Suppressor macrophage treated with lipopolysaccharide for 4 hours (primary cell): ENCODE measurements at places on chromosomes 1 and 21.

- peak; percentile 52 for DNase-seq
Observed at GRCh38 chr1:35929730-35930592, 944 bp upstream of the AGO3 start.

- DNase-seq, result no peak
Observed at GRCh38 chr1:52007215-52008002, 16.9 kb upstream of the RAB3B start.

DNA sequence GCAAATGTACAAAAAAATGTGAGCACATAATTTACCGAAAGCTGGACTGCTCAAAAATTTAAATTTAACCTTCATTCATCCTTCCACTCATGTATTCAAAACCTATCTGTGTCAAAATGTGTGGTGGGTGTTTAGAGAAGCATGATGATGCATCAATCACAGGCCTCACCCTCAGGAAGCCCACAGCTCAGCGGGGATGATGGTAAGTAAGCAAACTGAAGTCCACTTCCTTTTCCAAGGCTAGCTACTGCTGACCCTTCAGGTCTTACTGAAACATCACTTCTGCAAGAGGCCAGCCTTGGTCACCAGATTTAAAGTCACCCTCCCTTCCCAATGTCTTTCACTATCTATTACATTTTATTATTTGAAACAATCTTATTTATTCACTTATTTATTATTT lies 254.5 kb downstream of the DNM3 start:
- peak; percentile 75 for DNase-seq

DNA sequence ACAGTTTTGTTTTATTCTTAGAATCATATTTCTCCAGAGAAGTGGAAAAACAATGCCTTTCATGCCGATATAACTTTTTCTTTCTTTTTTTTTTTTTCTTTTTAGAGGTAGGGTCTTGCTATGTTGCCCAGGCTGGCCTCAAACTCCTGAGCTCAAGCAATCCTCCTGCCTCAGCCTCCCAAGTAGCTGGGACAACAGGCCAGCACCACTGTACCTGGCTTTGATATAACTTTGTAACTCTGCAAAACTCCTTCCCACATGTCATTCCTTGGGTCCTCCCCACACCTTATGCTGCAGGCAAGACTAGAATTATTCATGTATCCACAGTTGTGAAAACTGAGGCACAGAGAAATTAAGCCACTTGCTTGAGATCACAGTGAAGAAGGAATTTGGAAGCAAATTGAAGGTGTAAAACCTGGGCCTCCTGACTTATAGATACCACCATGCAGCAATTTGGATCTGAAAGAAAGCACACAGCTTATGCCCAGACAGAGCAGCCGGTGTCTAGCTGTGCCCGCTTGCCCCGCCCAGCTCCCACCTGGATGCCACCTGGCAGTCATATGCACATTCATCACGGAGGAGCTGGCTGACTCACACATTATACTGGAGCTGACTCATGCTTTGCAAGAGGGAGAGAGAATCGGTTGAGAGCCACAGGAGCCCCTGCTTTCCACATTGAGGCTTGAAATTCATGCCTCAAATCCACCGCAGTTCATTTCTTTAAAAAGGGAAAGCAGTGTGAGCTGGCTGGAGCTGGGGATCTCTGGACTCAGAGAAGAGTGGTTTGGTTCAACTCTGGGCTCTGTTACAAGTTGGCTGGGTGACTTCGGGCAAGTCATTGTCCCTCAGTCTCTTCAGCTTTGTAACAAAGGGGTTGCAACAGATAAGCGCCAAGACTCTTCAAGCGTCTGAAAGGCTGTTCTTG lies 8.3 kb upstream of the SLC2A1 start:
- no peak for DNase-seq

- DNase-seq, result no peak
Observed at GRCh38 chr1:115757856-115758255, 10.7 kb downstream of the CASQ2 start.

DNA sequence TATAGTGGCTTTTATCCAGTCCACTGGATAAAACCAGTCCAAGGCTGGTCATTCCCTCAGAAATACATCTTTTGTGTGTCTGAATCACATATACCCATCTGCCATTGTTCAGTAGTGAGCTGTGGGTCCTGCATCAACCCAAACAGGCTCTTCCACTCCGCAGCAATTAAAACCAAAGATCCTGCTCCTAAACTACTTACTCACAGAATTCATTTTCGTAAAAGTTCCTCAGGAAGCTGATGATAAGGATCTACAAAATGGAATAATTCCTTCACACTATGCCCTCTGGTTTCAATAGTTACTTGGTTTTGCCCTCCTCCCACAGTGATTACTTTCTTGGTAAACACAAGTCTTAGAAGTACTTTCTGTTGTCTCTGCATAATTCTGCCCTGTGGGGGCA lies 5.1 kb upstream of the MFSD2A start:
- DNase-seq, result no peak

- DNase-seq, result no peak
Observed at GRCh38 chr1:160256396-160257046, 5.8 kb downstream of the DCAF8 start.

DNA sequence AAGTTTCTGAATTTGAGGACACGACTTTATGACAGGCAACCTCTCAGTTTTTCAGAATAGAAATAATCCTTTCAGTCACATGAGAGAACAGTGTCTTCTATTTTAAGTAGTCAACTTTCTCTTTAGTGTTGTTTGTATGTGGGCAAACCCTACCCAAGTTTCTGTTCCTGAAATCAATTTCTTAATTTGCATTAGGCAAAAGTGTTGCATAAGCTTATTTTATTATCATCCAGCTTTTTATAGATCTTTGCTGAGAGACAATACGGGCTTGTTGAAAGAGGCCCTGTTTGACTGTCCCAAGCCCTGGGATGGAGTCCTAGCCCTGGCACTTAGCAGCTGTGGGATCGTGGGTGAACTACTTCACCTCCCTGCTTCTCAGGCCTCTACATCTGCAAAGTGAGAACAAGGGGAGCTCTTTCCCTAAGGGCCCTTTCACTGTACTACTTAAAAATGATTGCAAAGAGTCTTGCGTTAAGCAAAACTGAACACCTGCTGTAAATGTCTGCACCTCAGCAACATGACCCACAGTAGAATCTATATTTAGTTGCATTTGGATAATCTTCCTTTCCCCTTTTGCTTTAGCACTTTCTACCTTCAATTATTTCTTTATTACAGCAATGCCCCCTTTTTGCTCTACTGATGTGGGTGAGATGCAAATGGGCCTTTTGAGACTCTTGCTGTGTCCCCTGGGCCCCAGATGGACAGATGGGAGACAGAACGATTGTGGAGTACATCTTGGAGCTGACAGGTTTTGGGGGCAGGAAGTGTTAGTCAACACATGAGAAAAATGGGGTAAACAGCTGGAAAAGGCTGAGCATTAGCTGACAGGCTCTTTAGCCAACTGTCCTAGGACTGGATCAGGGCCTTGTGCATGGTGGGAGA lies 41.0 kb upstream of the SCAF4 start:
- DNase-seq, result peak; percentile 82

GRCh38 chr1:207424570-207425131 lies 29.5 kb upstream of the CR2 start:
- DNase-seq, result no peak

- peak; percentile 83 for DNase-seq
Observed at GRCh38 chr1:154466921-154467417, 35.0 kb upstream of the TDRD10 start.

DNA sequence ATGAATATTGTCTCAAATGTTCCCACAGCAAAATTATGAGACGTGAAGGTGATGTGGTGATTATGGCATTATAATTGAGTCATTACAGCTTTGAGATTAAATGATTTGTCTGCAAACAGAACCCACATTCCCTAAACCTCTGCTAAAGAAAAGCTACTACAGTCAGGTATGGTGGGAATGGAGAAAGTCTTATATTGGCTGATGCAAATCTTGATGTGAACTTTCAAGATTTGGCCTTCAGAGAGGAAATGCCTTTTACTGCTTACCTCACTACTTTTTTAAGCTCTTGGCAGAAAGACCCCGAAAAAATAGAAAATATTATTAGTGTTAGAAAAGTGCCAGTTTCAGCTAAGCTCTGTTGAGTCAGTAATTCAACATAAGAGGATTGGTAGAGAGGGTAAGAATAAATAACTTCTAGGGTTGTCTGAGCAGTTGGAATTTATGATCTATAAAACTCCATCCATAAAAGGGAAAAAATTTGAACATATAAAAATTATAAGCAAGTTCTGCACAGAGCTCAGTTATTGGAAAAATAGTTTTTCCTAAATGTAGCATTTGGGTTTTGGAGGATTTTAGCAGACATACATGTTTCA lies 47.8 kb upstream of the RGS5 start:
- DNase-seq, result no peak

GRCh38 chr1:202009326-202010179 lies 834 bp upstream of the ELF3 start:
- peak; percentile 76 for DNase-seq

DNA sequence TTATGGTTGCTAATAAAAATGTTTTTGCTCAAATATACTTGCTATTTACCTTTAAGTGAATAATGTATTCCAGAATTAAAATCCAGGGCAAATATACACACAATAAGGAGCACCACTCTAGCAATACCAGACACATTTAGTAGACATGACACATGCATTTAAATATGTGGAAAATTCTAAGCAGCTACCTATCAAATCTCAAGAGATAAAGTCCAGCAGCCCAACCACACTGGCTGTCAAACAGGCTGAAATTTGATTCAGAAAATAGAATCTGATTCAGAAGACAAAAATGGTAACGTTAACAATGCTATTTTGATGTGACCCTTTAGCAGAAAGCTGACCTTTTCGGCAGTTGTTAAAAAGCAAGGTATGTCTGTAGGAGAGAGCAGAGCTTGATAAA lies 42.3 kb downstream of the PLEKHO1 start:
- DNase-seq, result no peak

DNA sequence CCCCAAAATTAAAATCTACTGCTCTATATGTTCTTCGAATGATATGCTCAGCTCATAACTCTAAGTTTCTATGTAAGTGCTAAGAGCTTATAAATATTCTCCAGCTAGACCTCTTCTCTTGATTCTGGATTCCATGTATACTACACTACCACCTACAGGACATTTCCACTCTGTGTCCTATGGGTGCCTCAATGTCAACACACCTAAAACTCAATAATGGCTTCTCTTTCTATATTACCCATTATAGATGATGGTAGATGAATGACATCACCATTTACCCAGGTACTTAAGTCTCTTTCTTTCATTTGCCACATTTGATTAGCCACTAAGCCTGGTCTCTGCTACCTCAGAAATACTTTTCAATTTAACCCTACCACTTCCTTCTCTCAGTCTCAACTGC lies 41.3 kb downstream of the TBX19 start:
- no peak for DNase-seq

DNA sequence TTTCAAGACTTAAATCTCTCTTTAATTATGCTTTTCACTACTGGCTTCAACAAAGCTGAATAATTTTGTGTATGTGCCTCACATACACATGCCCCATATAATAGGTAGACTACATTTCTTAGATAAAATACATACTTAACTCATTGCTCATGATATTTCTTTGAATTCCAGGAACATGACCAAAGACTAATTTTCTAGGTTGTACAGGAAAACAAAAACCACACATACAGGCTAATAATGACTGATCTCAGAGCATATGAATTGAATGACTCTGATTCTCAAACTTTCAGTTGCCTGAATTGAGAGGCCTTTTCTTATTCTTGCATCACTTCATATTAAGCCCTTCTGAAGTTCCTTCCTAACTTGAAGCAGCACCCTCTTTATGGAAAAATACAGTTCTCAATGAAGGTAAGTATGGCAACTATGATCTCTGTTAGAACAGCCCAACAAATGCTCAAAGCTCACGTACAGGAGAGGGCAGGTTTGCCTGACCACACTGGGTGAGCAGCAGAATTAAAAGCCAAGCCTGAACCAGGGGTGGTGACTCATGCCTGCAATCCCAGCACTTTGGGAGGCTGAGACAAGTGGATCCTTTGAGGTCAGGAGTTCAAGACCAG lies 22.6 kb upstream of the UAP1 start:
- DNase-seq, result no peak

DNA sequence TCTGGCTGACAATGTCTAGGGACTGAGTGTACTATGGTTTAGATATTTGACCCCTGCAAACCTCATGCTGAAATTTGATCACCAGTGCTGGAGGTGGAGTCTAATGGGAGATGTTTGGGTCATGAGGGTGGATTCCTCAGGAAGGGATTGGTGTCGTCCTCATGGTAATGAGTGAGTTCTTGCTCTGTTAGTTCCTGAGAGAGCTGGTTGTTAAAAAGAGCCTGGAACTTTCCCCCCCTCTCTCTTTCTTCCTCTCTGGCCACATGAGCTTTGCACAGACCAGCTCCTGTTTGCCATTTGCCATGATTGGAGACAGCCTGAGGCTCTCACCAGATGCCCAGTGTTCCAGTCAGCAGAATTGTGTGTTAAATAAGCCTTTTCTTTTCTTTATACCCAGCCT lies 36.6 kb upstream of the CNIH3 start:
- DNase-seq, result no peak

DNA sequence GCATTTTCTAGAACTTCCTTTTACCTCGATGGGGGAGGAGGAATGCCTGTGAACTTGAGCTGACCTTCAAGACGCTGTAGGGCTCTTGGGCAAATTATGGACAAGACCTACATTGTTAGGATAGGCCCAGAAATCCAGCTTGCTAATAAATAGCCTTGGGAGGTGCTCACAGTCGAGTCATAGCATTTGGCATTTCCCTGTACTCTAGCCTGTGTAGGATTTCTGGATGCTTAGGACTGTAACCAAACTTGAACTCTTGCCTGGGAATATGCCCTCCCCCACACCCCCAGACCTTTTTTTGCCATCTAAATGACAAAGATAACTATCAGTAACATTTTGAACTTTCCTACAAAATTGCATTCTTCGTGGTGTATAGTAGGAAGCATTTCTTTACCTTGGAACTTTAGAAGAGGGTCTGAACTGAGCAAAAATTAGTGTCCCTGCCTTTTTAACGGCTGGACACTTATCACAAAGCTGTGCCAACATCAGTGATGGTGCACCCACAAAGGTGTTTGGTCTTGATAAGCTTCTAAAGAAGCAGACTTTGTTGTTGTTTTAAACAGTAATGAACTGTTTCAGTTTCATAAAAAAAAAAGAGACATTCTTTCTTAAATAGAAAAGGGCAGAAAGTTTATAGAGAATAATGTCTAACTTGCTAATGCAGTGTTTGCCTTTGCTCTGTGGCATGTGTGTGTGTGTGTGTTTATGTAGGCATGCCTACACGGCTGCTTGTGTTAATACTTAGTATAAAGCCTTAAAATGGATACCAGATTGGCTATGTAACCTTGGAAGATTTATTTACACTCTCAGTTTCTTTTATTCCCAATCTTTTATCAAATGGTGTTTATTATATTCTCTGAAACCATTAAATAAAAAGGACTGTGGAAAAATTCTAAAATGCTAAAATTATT lies 88.2 kb downstream of the NFIA start:
- DNase-seq, result no peak
